ENCODE measurements at places on chromosomes 5 and 9. TPM values are rescaled to one million over a fixed set of nuclear protein-coding genes. Genes with fewer than 3 reads are reported as not detected.

GRCh38 chr5:96702503-96703383 lies 40.6 kb downstream of the CAST start:
- peak; percentile 72 for DNase-seq

GRCh38 chr9:98187926-98188325 lies 4.5 kb downstream of the CORO2A start:
- no peak for DNase-seq

- peak; percentile 87 for DNase-seq
Measured at GRCh38 chr9:133347985-133348717, at the start of the genes MED22 and RPL7A. MED22 (minus strand) TSS chr9:133348131; CDS start chr9:133346662, 1,469 bp downstream. RPL7A (plus strand) TSS chr9:133348218; CDS start chr9:133348244, 26 bp downstream.

Gene CNTLN
- 0.71 TPM for total RNA-seq

DNA sequence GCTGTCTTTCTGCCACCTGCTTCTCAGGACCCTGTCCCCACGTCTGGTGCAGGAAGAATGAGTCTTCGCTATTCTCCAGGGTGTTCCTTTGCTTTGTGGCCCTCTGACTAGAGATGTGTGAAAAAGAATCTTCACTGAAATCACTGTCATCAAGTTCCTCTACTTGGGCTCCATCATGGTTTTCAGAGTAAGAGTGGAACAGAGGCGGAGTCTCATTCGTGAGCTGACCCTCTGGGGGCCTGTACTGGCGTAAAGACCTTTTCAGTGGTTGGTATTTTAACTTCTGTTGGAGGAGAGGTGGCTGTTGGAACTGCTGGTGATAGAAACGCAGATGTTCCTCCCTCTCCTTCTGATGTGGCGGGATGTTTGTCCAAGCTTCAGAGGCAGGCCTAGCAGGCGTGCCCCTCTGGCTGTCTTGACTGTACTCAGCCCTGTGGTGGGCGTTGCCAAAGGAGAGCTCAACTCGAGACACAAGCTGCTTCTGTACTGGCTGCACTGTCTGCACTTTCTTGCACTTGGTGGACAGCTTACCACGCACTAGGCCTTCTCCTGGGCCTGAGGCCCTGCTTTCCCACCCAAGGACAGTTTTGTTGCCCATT lies 72.0 kb downstream of the KIF24 start:
- DNase-seq: no peak

Gene ABLIM3
- total RNA-seq: not detected

DNA sequence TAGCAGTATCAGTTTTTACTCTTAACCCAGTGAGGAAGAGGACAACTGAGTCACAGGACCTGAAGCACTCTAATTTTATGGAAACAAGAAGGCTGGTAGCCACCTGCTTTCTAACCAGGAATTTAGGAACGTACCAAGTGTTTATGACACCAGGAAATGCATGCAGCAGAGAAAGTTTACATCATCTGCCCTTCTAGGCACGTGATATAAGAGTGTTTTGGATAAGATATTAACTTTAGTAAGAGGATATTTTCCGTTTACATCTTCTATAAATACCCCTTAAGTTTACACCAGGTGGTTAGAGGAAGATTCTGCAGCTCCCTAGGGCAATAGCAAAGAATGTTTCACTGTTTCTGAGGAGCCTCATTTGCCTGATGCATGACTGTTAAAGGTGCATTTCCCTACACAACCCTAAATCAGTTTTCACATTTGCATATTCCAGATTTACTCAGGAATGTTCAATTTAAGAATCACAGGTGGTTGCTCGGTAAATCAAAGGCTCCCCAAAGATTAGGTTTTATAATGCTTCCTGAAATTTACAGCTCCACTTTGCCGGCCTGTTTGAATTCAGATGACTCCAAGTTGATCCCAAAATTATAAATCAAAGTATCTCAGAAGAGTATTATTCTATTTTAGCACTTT lies 1.8 kb downstream of the TSC1 start:
- DNase-seq: no peak

GRCh38 chr5:133460172-133460758 lies 152.1 kb downstream of the FSTL4 start:
- peak; percentile 54 for DNase-seq

- no peak for DNase-seq
Measured at GRCh38 chr5:181153814-181154213, 6.4 kb downstream of the OR2V2 start.

DNA sequence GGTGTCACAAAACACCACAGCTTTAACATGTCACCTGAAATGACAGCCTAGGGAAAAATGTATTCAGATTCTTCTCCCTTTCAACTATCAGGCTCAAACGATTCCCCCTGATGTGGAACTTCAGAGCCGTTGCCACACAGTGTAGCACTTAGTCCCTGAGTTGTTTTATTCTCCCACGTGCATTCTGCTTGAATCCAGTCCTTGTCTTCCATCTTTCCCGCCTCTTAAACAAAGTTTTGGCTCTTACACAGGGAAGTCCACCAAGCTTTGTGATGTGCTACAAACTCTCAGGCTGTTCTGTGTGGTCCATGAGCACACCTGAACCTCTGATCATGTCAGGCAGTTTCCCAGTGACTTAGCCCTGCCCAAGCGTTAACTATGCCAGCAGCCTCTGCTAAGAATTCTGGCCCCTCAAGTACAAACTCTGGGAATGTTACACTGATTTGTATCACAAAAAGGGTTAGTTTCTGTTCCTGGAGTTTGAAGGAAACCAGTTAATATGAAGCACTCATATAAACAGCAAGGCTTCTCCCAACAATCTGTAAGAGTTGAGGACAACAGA lies 45.8 kb upstream of the RNF38 start:
- no peak for DNase-seq

- no peak for DNase-seq
Measured at GRCh38 chr5:95718203-95718602, 12.9 kb upstream of the RHOBTB3 start.

- DNase-seq: peak; percentile 89
Measured at GRCh38 chr5:56814963-56815657, at the start of gene MAP3K1. MAP3K1 (plus strand) TSS chr5:56815549; CDS start chr5:56815574, 25 bp downstream.

DNA sequence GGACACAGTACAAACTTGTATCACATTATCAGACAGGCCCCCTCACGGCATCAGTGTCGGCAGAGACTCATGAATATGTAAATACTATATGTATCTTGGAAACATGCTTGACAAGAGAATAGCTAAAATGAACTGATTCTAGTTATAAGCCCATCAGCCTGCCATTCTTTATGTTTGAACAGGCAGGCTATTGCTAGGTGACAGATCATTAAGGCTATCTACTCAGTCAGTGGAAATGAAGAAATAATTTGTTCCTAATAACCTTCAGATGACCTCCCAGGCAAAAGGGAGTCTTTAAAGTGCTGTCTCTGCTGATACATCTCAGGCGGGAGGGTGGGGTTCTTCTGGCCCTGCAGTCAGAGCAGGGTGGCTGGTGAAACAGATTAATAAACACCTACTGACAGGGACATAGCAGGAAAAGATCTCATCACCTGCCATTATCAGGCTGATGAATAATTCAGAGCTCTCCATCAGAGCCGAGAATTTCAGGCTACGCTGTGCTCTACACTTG lies 394.2 kb downstream of the RASEF start:
- no peak for DNase-seq

Gene C5orf52
- total RNA-seq: not detected

Gene NXNL2
- total RNA-seq: not detected

DNA sequence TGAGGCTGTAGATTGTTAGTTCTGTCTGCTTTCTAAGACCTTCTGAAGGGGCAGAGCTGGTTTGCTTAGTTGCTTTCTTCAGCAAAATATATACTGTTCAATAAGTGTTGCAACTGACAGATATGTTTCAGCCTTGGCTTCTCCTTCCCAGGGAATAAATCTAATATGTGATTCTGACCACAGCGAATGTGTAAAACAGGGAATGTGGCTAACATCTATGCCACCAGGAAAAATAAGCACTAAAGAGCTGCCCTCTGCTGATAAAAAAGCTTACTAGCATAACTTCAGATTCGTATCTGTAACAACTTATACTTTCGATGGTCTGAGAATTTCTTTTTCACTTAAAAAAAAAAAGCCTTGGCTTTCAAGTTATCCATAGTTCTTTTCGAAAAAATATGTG lies 13.0 kb upstream of the OSMR start:
- DNase-seq: no peak

All from activated naive CD8-positive, alpha-beta T cell treated with anti-CD3 and anti-CD28 coated beads, Interleukin-2, amount 10 ng/mL, durations not matched to agents 7 days and 5 days (primary cell).